Cortex of kidney (tissue), 1 donor: ENCODE measurements at places on chromosomes 7 and 10.

DNA sequence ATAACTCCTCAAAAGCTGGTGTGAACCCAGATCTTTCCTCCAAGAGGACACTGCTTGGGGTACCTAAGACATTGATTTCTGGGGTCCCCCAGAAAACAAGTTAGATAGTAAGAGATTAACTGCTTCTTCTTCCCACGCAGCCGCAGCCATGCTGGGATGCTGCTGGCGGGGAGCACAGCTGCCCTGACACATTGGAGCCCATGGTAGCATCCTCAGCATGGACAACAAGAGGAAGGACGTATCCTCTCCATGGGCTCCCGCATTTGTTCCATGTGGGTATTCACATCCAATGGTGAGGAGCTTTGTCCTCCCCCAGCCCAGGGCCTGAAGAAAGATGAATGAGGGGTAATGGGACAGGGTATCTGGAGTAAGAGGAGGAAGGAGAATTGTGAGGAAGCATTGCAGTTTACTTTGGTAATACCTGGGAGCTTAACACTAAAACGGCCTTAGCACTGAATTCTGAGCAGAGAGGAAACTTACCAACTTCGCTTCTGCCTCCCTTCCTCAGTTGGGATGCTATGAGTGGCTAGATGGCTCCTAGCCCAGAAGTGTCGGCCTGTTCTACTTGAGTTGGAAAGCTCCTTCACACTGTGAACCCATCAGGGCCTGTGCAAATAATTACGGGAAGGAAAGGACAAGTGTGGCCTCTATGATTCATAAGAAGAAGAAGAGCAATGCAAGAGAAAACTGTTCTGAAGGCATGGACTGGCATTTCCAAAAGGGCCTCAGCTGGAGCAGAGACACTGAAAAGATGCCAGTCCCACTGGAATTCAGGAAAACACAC, 43.9 kb downstream of the C10orf120 start:
- no peak for DNase-seq

DNA sequence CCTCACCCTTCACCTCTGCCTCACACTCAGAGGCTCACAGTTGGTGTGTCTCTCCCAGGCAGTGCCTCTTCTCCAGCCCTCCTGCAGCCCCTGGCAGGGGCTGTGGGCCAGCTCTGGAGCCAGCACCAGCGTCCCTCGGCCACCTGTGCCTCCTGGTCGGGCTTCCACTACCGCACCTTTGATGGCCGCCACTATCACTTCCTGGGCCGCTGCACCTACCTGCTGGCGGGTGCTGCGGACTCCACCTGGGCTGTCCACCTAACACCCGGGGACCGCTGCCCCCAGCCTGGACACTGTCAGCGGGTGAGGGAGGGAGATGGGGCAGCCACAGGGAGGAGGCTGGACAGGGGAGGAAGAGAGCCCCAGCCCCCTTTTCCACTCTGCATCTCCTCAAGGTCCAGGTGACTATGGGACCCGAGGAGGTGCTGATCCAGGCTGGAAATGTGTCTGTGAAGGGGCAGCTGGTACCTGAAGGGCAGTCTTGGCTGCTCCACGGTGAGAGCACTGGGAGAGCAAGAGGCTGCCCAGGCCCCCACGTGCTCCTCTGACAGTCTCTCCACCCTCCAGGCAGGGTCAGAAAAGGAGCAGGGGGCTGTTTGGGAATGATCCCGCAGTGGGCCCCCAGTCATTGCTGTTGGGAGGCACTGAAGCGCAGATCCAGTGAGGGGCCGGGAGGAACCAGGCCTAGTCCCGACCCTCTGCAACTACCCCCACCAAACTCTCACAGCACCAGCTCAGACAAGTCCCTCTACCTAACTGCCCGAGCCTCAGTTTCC, 4.4 kb upstream of the ZNF467 start:
- no peak for DNase-seq

DNA sequence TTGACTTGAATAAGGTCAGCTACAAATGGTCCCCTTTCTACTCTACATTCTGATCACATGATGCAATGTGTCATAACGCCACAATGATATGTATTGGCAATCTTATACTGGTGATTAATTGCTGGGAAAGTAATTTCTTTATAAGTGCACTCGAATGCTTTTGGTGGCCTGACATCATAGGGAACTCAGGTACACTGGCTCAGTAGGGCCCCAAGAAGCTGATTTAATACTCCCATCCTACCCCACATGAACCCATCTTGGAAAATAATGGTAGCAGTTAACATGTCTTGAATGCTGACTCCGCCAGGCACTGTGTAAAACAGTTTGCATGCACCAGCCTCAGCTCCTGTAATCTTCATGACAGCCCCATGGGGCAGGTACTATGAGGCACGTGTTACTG, 186.9 kb downstream of the SNX10 start:
- DNase-seq, result no peak

- DNase-seq, result no peak
These were observed 1.3 kb upstream of the NMT2 start for GRCh38 chr10:15169555-15170401.

- DNase-seq, result no peak
These were observed 135.3 kb downstream of the CTTNBP2 start for GRCh38 chr7:117737926-117738325.

- no peak for DNase-seq
These were observed 20.4 kb upstream of the ST8SIA6 start for GRCh38 chr10:17474595-17475323.

DNA sequence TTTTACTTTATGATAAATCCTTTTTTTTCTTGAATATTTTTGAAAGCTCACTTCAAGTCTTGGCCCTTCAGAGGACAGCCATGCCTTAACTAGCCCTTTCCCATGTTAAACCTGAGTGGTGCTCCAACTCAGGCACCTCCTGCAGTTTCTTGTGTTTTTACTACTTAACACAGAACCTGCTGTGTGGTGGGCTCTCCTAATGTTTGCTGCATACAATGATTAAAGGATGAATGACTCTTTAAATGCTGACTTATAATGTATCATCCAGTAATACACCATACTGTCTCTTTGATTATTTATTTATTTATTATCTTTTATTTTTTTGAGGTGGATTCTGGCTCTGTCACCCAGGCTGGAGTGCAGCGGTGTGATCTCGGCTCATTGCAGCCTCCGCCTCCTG, 179.4 kb downstream of the SEMA3E start:
- DNase-seq, result no peak

DNA sequence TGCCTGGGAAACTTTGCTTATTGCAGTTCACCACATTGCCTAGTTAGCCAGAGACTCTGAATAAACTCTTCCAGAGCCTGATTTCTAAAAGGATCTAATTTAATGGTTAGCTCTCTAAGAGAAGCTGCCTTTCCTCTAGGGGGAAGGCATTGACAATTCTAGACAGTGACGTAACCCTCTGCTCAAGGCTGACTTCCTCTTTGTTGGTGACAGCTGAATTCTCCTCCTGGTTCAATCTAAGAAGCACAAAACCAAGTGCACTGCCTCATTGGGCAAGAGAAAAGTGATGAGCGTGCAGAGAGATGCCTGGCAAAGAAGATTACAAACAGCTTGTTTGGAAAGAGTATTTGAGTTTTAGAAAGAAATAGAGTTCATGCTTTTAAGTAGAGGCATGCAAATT, 102.7 kb downstream of the MACC1 start:
- no peak for DNase-seq

DNA sequence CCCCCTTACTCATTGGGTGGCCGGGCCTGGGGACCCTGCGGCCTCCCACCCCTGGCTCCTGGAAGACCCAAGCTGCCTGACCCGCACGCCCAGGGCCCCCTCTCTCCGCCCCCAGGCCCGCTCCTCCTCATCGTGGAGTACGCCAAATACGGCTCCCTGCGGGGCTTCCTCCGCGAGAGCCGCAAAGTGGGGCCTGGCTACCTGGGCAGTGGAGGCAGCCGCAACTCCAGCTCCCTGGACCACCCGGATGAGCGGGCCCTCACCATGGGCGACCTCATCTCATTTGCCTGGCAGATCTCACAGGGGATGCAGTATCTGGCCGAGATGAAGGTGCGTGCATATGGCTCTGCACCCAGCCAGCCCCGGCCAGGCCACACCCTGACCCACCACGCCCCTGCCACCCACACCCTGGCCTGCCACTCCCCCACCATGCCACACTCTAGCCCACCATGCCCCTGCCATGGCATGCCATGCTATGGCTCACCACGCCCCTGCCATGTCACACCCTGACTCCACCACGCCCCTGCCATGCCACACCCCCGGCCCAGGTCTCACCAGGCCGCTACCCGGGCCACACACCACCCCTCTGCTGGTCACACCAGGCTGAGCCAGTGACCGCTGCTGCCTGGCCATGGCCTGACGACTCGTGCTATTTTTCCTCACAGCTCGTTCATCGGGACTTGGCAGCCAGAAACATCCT, 18.7 kb upstream of the CSGALNACT2 start:
- DNase-seq, result no peak

GRCh38 chr10:19498393-19499290, 317.6 kb upstream of the PLXDC2 start:
- DNase-seq, result no peak

DNA sequence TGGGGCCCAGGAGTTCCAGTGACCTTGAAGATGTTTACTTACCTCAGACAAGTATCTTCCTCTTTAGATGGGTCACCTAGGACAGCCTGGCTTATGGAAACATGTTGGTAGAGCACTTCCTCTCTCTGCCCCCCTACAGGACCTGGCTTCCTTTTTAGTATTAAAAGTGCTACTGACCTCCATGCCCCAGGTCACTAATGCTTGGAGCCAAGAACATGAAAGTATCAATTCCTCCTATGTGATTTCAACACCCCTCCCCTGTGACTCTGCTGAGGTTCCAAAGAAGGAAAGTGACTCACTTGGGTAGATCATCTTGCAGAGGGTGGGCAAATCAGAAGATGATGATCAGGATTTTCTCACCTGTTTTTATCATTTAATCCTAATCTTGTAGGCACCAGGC, 125.3 kb upstream of the CCDC6 start:
- DNase-seq, result no peak

DNA sequence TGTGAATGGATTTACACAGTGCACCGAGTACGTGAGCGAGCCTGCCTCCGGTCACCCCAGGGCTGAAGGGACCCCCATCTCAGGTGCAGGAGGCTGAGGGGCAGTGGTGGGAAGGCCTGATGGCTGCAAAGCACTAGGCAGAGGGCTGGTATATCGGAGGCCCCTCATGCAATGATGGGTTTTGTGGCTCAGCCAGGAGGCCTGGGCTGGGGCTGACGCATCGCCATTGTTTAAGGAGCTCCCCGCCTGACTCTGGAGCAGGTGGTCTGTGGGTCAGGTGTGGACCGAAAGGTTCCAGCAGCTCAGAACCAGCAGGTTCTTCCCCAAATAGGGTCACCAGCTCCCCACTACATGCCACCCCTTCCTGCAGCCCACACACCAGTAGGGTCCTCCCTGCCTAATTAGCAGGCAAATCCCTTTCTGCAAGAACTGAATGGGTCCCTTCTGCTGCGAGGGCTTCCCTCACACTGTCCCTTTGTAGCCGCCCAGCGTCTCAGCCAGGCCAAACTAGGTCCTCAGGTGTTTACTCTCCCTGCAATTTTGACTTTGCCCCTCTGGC, 33.0 kb downstream of the OAT start:
- no peak for DNase-seq

DNA sequence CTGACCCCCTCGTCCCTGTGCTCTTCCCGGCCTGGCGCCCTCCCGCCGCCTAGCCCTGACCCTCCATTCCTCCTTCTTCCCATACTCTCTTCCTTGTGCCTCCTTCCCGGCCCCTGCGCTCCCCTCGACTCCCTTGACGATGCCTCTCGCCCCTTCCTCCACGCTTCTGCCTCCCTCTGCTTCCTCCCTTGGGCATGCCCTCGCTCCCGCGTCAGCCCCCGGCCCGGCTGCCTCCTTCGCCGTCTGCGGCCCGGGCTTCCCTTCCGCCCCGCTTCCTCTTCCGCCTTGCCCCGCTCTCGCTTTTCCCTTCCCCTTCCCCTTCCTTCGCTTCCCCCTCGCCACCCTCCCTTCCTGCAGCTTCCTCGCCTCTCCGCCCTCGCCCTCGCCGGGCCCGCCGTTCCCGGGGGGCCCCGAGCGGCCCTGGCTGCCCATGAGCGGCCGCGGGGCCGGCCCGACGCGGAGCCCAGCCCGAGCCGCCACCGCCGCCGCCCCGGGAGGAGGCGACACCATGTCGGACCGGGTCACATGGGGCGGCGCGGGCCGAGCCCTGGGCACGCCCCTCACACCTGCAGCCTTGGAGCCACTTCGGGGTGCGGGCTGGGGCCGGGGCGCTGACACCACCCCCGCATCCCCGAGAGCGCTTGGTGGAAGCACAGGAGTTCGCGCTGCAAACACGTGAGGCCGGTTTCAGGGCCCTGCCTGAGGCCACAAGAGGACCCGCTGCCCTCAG, at the start of gene FBXW4:
Gene FBXW4, minus strand, starts transcription at position 497 of the 730 bp plus-strand sequence. Its CDS starts 65 bp downstream, at position 432.
- DNase-seq, result no peak

- DNase-seq, result no peak
These were observed 227.2 kb upstream of the PITRM1 start for GRCh38 chr10:3399756-3400155.

DNA sequence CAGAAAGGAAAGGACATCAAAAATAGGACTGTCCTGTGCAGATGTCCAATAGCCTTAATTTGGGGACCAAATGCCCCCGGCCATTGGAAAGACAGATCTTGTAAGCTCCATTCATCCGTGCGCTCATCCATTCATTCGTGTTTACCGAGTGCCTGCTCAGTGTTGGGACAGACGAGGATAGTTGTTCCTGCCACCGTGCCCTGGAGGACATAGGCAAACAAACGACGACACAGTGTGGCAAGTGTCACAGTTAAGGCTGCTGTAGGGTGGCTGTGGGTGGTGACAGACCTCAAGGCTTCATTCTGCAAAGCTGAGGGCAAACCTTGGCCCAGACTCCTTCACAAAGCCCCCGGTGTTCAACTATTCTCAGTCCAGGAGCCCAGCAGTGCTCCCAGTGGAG, 27.6 kb downstream of the MKI67 start:
- DNase-seq, result no peak

DNA sequence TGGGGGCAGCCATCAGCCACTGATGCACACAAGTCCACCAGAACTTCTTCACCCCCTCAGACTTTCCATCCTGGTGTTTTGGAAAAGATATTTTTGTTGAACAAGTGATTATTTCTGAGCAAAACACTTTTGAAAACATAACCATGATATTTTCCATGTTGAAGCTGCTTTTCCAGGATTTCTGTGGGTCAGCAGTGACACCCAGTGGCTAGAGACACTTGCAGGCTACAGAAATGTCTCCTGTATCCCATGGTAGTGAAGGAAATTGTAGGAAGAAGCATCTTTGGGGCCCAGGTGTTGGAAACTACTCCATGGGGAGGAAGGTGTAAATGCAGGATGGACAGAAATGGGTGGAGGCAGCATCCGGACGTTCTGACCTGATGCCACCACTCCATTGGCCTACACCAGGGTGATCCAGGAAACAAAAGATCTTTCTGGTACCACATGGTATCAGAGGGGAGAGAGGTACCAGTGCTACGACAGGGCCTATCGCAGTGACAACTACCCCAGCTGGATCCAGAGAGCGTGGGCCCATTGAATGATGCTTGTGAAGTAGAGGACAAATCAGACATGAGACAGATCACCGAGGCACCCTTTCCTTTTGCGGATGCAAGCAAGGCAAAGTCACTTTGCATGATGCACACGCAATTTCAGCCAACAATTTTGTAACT, 111.7 kb upstream of the COBL start:
- DNase-seq, result no peak

DNA sequence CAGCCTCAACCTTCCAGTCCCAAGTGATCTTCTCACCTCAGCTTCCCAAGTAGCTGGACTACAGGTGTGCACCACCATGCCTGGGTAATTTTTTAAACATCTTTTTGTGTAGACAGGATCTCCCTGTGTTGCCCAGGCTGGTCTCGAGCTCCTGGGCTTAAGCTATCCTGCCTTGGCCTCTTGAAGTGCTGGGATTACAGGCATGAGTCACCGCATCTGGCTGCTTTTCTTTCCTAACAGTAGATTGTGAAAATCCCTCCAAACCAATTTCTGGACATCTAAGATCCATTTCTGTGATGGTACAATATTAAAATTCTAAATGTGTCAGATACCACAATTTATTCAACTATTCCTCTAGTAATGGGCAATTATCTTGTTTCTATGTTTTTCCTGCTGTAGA, 38.7 kb downstream of the RAB18 start:
- no peak for DNase-seq
